Stomach (tissue), 19 donors: ENCODE measurements at places on chromosomes 3 and 15. TPM values are rescaled to one million over a fixed set of nuclear protein-coding genes. Genes with fewer than 3 reads are reported as not detected.

The GPR171 gene
- 16.3 TPM for total RNA-seq

The TM2D3 gene
- 20.4 TPM for total RNA-seq

DNA sequence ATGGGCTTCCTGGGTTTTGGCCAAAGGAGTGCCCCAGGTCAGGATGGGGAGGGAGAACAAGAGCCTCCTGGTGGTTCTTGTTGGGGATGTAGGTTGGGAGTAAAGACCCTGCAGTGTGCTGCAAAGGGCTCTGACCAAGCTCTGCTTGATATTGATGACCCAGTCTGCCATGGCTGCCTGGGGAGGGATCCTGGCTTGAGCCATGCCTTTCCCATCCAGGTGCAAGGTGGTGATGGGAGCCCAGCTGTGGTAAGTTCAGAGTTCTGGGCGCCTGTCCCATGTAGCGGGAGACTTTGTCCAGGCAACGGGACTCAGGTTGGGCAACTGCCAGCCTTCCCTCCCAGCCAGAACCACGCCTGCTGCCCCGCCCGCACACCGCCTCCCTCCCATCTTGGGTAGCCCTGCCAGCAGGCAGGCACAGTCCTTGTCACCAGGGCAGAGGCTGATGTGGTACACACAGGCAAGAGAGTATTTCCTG is 2.6 kb downstream of the GNAI2 start:
- peaks cover 84% of the 10 kb centered on the region for H3K4me1 ChIP-seq
- H3K27ac ChIP-seq = peak overlapping the region; percentile 91
- H3K36me3 ChIP-seq = no peaks in the 10 kb centered on the region
- DNase-seq = peak; percentile 83
- no peaks in the 10 kb centered on the region for H3K27me3 ChIP-seq

DNA sequence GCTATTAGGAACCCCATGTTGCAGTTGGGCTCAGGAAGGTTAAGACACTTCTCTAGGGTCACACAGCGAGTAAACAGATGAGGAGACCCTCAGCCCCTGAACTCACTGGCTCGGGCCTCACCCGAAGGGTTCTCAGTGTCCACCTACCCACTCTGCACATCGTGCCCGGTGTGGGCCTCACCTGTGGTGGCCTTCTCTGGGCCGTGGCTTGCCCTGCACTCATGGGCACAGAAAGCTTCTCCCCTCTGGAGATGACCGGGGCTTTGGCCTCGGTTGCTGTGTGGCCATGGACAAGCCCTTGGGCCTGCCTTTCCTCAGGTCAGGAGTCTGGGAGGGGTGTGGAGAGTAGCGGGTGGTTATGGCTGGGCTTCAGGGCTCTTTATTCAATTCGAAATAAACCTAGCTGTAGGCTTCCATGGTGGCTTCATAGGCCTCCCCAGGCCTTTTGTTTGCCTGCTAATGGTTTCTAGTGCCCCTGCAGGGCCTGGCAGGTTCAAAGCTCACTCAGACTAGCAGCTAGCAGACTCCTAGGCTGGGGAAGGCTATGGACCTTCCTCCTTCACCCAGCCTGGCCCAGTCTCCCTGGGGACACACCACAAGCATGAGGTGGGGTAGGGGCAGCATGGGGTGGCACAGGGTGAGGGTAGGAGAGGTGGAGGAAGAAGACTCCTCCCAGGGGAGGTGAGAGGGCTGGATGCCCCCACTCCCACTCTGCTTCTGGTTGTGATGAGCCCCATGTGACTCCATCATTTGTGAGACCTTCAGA is 103.1 kb downstream of the LINGO1 start:
- no peak for DNase-seq
- no peaks in the 10 kb centered on the region for H3K27me3 ChIP-seq
- H3K4me3 ChIP-seq = no peak overlapping the region
- no peaks in the 10 kb centered on the region for H3K36me3 ChIP-seq
- H3K4me1 ChIP-seq = peaks cover 16% of the 10 kb centered on the region
- no peak overlapping the region for H3K27ac ChIP-seq

DNA sequence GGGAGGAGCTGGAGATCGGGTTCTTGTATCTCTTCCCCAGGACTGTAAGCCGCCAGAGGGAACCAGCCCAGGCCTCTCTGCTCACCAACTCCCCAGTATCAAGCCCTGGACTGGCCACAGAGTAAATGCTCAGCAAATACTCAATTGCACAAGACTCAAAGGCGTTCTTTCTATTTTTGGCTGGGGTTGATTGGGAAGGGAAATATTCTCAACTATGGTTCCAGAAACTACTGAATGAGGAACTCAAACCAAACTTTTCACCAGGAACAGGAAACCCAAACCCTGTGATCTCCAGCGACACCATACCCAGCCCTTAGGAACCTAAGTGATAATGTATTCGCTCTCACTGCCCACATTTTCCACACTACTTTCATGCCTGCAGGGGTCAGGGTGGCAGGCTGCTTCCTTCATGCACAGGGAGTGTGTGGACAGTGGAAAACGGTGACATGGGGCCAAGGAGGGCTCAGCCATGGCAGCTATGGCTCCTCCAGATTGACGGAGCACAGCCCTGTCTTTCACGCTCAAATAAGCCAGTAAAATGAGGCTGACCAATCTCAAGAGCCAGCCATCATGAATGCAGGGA is 124.7 kb upstream of the RAD18 start:
- H3K4me1 ChIP-seq = peaks cover 27% of the 10 kb centered on the region
- no peaks in the 10 kb centered on the region for H3K36me3 ChIP-seq
- H3K27me3 ChIP-seq = no peaks in the 10 kb centered on the region
- peak; percentile 19 for DNase-seq
- no peak overlapping the region for H3K4me3 ChIP-seq

GRCh38 chr15:95202569-95203349 is 971.4 kb downstream of the MCTP2 start:
- no peak for DNase-seq
- H3K4me3 ChIP-seq = no peak overlapping the region
- no peaks in the 10 kb centered on the region for H3K27me3 ChIP-seq
- H3K4me1 ChIP-seq = no peaks in the 10 kb centered on the region

GRCh38 chr15:90037511-90037860 is 36.4 kb downstream of the ZNF710 start:
- H3K4me3 ChIP-seq = no peak overlapping the region
- H3K27ac ChIP-seq = peak overlapping the region; percentile 31
- peaks cover 69% of the 10 kb centered on the region for H3K4me1 ChIP-seq
- no peaks in the 10 kb centered on the region for H3K27me3 ChIP-seq

DNA sequence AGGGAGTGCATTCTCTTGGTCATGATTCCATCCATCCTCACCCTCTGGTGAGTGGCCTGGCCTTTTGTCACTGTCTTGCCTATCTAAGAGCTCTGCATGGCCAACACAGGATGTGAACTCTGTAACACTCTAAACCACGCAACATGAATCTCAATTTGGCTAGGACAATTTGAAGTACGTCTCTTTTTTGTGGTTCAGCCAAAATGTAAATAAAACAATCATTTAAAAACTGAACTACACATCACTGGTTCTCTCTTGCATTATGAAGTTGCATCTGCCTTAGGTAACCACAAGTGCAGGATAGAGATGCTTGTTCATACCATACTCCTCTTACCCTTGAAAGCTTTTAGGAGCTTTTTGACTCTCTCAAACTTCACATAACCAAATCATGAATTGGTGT is 27.3 kb downstream of the CCR3 start:
- no peak for DNase-seq
- no peaks in the 10 kb centered on the region for H3K36me3 ChIP-seq
- no peaks in the 10 kb centered on the region for H3K4me1 ChIP-seq
- H3K4me3 ChIP-seq = no peak overlapping the region
- H3K27ac ChIP-seq = no peak overlapping the region

DNA sequence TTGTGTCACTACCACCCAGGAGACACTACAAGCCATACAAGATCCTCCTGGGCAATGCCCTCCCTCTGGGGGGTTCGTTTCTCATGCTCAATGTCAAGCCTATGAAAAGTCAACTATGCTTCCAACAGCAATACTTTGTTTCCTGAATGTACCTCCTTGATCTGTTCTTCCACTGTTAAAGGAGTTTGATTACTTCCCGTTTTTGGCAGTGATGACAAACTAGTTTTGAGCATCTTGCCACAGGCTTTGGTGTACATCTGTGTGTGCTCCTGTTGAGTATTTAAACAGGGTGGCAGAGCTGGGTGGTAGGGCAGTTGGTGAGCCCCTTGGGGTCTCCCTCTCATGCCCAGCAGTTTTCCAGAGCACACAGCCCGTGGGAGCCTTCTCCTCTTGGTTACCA is 81.4 kb downstream of the IL12A start:
- no peaks in the 10 kb centered on the region for H3K27me3 ChIP-seq
